ENCODE measurements at places on chromosomes 7 and 10.

GRCh38 chr10:77825965-77826364 is 100.6 kb downstream of the DLG5 start:
- DNase-seq = no peak

- DNase-seq = no peak
These were observed 1314.2 kb upstream of the LRRTM3 start for GRCh38 chr10:65611592-65611991.

- no peak for DNase-seq
These were observed 42.0 kb upstream of the PTF1A start for GRCh38 chr10:23150091-23150490.

- DNase-seq = no peak
These were observed 113.3 kb upstream of the JCAD start for GRCh38 chr10:30172673-30173072.

DNA sequence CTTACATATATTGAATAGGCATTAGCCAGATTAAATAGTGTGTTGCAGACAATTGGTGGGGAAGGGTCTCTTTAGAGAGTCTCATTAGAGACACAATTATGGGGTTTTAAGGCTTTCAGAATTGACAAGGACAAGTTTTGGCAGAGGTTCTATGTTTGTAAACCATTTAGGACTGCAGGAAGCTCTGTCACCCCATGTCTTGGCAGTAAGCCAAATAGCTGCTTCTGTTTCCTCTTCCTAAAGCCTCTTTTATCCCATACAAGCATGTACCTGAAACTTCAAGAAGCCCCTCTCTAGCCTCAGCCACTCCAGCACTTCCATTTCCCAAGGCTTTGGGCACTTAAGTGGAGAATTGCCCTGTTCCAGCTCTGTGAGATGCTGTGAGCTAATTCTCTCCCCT is 21.8 kb upstream of the LRRC4 start:
- no peak for DNase-seq

DNA sequence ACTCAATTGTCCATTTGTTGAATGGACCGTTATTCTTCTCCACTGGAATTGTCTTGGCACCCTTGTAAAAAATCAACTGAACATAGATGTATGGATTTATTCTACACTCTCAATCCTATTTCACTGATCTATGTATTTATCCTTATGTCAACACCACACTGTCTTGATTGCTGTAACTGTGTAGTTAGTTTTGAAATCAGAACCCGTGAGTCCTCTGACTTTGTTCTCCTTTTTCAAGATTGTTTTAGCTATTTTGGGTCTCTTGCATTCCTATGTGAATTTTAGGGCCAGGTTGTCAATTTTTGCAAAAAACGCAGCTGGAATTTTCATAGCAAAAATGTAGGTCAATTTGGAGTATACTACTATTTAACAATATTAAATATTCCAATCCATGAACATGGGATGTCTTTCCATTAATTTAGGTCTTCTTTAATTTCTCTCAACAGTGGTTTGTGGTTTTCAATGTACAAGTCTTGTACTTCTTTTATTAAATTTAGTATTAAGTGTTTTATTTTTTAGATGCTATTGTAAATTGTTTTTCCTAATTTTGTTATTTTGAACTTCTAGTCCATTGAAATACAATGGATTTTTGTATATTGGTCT is 10.0 kb downstream of the CAMK2B start:
- DNase-seq = no peak

DNA sequence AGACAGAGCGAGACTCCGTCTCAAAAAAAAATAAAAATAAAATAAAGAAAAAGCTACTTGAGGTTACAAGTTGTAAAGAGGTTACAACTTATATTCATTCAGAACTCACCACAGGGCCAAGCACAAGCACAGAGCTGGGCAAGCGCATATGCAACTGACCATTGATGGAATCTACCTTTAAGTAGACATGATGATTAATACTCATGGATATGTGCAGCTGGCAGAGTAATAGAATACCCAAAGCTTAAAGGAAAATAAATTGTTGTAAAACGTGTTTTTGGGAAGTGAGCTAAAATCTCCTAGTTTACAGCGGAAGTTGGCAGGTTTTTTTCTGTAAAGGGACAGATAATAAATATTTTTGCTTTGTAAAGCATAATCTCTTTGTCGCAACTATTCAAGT is 111.6 kb downstream of the TMEM168 start:
- no peak for DNase-seq

DNA sequence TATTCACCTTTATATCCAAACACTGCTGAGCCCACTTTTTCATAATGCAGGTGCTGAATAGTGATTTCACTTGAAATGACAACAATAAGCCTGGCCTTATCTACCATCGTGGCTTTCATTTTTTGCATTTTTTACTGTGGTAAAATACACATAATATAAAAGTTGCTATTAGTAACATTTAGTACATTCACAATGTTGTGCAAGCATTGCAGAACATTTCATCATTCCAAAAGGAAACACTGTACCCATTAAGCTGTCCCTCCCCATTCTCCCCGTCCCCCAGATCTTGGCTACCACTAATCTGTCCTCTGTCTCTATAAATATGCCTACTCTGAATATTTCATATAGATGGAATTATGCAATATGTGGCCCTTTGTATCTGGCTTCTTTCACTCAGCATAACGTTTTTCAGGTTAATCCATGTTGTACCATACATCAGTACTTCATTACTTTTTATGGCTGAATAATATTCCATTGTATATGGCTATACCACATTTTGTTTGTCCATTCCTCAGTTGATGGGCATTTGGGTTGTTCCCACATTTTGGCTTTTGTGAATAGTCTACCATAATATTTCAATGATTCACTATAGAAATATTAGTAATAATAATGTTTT is 68.5 kb upstream of the ARID5B start:
- no peak for DNase-seq

Measured in T-cell (primary cell).